CD14-positive monocyte (primary cell): ENCODE measurements at places on chromosomes 1 and 21.

- DNase-seq, result no peak
These were observed 2.3 kb downstream of the TRAF5 start for GRCh38 chr1:211328866-211329475.

GRCh38 chr1:207129053-207129452, 25.0 kb downstream of the C4BPA start:
- no peak for DNase-seq

- no peak for DNase-seq
These were observed 15.2 kb downstream of the PRKAA2 start for GRCh38 chr1:56660293-56660692.

DNA sequence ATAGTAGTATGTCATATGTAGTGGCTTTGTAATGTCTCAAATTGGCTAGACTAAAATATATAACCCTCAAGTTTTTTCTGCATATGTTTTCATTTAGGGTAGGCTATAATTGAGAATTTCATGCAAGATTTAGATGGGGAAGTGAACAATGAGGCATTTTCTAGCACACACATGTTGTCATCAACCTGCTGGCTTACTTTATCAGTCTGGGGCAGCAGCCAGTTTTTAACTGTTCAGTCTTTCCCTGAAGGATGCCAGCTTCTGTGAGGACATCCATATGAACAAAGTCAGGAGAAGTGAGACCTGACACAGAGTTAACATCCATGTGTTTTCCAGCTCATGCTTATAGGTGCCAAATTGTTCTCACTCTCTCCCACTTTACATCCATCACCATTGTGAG, 74.7 kb upstream of the OLFM3 start:
- no peak for DNase-seq

GRCh38 chr1:206713910-206714312, 29.2 kb downstream of the MAPKAPK2 start:
- DNase-seq, result no peak

DNA sequence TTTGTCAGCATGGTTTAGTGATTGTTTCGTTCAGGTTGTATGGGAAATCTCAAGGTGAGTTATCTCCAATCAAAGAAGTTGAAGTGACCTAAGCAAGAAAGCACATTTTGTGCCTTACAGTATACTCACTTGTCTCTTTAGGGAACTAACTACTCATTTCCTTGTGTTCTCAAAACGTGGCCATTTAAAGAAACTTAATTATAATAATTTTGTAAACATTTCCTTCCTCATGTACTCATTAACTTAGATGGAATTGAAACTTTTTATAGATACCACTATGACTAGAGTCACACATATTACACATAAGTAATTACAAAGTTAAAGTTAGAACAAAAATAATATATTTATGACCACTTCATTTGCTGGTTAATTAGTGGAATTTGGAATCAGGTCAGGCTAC, 552.6 kb downstream of the MRPL39 start:
- no peak for DNase-seq

- DNase-seq, result no peak
These were observed 386.3 kb downstream of the CAMTA1 start for GRCh38 chr1:7171574-7171973.

- no peak for DNase-seq
These were observed 38.5 kb upstream of the ENAH start for GRCh38 chr1:225691377-225691776.

- DNase-seq, result no peak
These were observed 432 bp upstream of the SIM2 start for GRCh38 chr21:36698385-36698980.
